Ammon's horn (tissue), 1 donor: ENCODE measurements at places on chromosomes 5 and 9.
A peak's percentile ranks its signal among the peaks of the same experiment; 100 is the strongest.

- no peak for DNase-seq
These were observed 242.5 kb downstream of the BNC2 start for GRCh38 chr9:16627967-16628366.

DNA sequence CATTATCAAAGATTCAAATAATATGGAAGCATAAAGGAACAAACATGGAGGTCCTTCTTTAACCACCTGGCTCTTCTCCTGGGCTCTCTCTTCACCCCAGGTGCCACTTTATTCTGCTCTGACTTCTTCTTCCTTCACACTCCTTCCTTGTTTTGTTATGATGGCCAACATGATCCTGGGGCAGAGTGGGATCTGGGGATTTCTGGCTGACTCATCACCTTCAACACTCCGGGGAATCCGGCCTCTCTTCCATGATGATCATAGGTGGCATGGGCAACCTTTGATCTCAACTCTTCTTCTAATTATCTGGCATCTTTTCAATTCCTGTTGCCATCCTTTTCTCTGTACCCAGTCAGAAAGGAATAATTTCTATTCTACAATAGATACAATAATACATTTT is 62.1 kb upstream of the TRPC7 start:
- DNase-seq = no peak

GRCh38 chr9:80157561-80157983 is 585.8 kb downstream of the TLE4 start:
- no peak for DNase-seq

DNA sequence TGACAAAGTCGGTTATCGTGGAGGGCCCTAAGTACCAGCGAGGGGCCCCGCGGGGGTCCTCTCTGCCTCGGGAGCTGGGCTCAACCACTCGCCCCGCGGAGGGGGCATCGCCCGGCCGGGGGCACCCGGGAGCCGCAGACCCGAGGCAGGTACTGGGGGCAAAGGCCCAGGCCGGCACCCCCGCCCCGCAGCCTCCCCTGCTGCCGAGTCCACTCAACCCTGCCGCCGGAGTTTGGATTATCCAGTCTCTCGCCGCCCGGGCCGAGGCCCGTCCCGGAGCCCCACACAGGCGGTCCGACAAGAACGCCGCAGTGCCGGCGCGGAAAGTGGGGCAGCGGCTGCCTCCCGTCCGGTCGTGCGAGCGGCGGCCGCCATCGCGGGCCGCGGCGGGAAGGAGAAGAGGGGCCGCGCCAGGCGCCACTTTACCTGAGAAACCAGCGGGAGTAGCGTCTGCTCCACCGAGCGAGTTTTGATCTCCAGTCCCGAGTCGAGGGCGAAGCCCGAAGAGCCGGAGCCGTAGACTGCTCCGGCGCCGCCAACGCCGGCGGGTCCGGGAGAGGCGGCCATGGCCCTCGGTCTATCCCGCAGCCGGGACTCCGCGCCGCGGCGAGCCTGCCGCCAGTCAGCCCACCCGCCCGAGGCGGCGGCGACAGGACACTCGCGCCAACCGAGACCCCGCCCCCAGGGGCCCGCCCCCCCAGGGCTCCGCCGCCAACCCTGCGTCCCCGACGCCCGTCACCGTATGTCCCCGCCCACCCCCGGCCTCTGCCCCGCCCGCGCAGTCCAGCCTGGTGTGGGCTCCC is at the start of gene CTNNAL1:
CTNNAL1 (minus strand) TSS at position 624 of the 803 bp plus-strand sequence; CDS start at position 567, 57 bp downstream.
- peak; percentile 90 for DNase-seq

GRCh38 chr9:7164440-7165330 is 406.9 kb downstream of the KDM4C start:
- DNase-seq = no peak

DNA sequence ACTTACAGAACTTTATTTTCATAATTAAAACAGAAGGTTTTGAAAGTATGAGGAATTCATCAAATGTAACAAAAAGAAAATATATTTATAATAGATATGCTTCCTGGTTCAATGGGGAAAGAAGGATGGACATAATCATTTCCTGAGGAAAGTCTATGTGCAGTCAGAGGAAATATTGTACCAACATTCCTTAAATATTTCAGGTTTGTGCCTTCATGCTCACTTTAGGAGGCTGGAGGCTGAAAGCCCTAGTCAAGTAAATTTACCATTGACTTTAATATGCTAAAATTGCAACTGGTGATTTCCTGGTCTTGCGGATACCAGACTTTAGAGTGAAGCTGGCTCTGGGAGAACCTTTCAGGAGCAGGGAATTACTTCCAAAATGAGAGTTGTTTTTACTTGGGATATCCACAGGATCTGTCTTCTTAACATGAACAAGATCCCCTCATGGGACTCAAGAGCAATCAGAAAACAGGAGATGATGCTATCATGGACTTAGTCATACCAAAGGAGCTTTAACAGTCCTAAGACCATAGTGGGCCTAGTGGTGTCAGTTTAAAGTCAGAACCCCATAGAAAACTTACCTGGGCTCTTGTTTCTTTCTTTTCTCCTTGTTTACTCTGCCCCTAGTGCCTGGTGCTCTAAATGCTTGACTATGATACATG is 762.8 kb upstream of the GRAMD2B start:
- no peak for DNase-seq

- DNase-seq = no peak
These were observed 132.9 kb upstream of the LMX1B start for GRCh38 chr9:126480813-126481212.

DNA sequence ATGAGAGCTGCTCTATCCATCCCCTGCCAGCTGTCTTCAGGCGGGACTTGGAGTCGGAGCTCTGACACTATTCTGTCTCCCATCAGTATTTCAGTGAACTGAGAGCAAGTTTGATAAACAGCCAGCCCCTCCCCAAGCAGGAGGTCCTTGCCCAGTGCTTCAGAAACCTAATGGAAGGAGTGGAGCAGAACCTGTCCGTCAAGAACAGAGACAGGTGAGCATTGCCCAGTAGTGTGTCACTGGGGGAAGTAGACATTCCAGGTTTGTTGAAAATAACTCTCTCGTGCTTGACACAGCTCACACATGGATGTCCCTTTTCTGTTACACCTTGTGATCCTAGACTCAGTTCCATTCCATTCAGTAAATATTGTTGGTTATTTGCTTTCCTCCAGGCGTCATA is 13.2 kb upstream of the TLX3 start:
- DNase-seq = no peak

DNA sequence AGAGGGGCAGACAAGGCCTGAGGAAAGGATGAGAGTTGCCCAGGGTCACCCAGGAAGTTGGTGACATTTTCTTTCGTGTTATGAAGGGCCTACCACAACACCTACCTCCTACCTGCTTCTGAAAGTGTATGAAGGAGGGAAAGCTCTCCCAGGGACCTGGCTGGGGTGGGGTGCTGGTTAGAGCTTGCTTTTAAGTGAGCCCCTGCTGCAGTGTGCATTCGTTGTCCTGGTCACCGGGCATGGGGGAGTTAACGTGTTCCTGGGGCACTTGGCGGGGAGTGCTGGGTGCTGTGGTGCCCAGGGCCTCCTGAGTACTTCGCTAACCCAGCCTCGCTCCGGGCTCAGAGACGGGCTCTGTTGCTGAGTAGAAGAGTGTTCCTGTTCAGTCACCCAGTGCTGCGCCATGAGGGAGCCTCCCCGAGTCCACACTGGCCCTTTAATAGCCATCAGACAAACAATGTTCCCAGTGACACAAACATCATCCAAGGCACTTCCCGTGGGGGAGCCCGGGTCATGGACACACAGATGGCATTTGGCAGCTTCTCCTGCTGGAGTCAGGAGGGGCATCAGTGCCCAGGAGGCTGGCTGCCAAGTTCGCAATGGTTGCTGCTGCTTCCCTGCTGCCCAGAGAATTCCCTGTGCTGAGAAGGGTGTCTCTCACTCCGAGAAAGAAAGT is 85.7 kb downstream of the AMBP start:
- peak; percentile 96 for DNase-seq

DNA sequence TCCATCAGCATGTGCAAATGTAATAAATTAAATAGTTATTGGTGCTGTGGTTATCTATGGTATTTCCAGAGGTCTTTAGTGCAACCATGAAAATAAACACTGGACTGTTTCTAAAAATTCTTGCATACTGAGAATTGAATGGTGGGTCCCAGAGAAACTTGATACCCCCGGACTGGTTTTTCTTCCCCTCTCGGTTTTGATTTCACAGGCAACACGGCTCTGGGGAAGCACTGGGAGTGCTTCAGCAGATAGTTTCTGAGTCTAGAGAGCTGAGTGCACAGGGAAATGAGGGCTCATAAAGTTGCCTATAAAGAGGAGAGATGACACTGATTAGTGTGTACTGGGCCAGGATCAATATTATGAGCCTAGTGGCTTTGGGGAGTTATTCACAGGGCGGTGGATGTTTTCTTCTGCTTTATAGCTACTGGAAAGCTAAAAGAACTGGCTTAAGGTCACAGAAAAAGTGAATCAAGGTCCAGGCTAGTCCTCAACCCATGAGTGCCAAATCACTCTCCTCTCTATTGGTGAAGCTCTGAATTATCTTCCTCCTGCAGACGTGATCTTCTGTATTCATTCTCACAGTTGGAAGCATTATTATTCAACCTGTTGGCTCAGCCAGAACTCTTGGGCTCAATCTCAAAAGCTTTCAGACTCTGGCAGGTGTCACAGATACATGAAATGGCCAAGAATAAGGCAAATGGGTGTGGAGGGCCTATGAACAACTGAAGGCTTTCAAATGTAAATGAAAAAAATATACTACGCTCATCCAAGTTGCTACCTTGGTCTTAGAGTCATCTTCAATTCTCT is 170.2 kb upstream of the HMHB1 start:
- no peak for DNase-seq

DNA sequence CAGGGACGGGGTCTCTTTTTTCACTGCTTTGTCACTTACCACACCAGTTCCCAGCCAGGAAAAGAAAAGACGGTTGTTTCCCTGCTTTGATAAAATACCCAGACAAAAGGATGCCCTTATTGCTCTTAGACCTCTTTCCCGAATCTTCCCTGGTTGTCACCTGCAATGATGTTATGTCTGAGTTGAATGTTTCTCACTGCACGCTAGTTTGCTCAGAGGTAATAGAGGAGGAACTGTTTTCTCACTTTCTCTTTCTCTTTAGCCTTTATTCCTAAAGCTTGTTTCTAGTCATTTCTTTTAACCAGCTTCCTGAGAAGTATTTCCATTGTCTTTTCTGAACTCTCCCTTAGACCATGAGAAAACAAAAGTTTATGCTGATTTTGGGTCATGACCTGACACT is 32.9 kb downstream of the ACER2 start:
- no peak for DNase-seq

DNA sequence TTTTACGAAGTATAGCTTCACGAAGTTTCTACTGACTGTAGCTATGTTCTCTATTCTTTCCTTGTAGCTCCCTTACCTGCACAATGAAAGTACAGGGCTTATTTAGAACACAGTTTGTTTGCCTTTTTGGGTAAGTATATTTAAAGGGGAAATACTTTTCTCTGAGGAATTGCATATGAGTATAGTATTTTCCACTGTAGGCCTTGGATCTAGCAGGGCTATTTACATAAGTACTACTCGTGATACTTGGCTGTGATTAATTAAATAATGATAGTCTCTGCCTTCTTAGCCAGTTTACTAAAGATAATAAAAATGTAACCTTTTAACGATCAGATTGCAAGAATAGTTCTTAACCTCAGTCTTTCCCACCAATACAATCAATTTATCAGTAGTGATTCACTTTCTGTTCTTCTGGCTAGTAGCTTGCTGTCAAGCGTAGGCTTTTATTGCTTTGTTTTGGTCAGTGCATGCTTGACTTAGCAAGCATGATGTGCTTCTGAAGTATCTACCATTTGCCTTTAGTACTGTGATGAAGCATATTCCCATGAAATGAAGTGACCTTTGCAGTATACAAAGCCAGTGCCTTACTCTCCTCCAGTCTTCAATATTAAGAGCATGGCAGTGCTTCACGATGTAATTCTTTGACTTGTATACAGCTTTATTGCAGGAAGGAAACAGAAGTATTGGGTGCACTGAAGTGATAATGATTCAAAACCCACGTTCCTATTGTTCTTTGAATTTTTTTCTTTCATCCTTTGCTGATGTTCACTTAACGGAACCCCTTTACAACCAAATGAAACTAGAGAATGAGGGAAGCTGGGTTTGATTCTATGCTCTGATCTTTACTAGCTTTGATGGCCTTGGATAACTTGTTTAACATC is 64.2 kb downstream of the SLC44A1 start:
- no peak for DNase-seq

DNA sequence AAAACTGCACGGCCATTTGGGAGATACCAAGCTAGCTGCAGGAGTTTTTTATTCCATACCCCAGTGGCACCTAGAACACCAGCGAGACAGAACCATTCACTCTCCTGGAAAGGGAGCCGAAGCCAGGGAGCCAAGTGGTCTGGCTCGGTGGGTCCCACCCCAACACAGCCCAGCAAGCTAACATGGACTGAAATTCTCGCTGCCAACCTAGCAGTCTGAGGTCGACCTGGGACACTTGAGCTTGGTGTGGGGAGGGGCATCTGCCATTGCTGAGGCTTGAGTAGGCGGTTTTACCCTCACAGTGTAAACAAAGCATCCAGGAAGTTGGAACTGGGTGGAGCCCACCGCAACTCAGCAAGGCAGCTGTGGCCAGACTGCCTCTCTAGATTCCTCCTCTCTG is 108.9 kb upstream of the CHD1 start:
- DNase-seq = no peak

DNA sequence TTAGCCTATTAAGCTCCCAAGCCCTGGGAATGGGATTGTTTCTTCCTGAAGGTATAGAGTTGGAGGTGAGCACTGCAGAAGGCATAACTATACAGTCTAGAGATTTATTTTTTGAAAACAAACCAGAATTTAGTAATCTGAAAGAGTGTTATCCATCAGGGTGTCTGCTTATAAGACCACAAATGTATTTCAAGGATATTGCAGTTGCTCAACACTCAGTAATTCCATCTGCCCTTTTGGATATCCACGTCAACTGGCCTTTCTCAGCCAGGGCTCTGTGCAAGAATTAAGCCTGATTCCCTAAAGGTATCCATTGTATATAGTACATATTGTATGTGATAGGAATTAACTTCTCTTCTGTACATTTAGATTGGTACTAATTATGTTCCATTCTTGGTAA is 15.0 kb upstream of the IL31RA start:
- DNase-seq = no peak

- no peak for DNase-seq
These were observed 584.1 kb upstream of the NUDT12 start for GRCh38 chr5:104146652-104147051.

DNA sequence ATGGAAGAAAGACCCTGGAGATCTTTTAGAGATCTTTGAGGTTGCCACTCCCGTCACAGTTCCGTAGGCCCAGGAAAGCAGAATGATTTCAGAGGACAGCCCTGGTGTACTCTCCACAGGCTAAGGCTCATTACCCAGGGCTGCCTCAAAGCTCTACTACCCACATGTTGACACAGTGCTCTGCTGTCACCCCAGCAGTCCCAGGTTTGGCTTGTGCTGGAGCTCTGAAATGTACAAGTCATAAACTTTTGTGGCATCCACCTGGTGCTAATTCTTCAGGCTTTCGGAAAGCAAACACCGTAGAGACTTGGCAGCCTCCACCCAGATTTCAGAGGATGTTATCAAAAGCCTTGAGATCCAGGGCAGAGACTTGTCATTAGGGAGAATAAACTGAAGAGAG is 136.5 kb downstream of the MTRR start:
- DNase-seq = no peak

GRCh38 chr9:101429736-101430135 is 5.8 kb downstream of the ALDOB start:
- DNase-seq = no peak

GRCh38 chr5:60687927-60688720 is 11.8 kb downstream of the DEPDC1B start:
- no peak for DNase-seq
